NCI-H2029 (cell line): ENCODE measurements at places on chromosomes 5 and 9.

GRCh38 chr5:160280384-160281095 lies 31.8 kb downstream of the CCNJL start:
- no peak for DNase-seq

DNA sequence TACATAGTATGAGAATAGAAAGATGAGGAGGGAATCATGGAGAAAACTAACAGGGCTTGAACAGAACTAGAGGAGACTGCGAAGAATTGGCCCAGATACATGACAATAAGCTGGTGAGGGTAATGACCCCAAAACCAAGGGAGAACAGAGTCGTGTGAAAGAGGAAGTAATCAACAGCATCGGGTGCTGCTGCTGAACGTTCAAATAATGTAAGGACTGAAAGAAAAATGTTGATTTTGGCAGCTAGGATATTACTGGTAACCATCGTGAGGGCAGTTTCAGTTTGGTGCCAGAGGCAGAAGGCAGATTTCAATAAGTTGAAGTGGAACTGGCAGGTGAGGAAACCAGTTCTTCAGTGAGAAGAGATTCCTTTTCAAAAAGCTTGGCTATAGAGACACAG lies 66.8 kb upstream of the SMC2 start:
- peak; percentile 84 for DNase-seq

DNA sequence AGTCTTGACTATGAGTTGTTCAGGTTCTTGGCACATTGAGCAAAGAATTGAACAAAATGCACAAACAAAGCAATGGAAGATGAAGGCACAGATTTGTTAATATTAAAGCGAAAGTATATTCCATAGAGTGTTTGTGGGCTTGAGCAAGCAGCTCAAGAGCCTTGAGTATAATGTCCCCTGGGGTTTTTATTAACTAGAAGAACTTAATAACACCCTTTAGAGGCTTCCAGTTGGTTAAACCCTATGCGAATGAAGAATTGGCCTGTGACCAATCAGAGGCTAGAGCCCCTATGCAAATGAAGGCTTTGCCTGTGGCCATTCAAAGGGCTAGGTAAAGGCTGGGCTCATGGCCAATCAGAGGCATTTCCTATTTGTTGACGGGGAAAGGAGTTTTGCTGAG lies 135.3 kb upstream of the IL12B start:
- no peak for DNase-seq

- no peak for DNase-seq
These were observed 23.4 kb downstream of the CORO2A start for GRCh38 chr9:98168941-98169488.

GRCh38 chr5:124612023-124612422 lies 134.4 kb downstream of the ZNF608 start:
- no peak for DNase-seq

DNA sequence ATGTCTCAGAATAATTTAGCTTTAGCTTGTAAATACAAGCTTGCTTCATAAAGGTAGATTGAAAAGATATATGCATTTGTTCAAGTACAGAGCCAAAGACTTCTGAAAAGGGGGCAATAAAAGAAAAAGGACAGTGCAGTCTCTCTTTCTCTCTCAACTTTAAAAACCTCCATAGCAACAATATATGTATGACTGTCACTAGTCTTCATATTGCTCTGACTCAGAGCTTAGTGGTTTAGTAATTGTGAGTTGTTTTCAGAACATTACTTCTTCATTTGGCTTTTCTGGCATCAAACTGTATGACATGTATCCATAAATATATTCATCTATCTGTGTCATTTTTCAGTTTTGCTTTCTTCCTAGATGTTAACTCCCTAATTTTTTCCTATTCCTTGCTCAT lies 194.6 kb upstream of the KIF2A start:
- DNase-seq, result no peak

DNA sequence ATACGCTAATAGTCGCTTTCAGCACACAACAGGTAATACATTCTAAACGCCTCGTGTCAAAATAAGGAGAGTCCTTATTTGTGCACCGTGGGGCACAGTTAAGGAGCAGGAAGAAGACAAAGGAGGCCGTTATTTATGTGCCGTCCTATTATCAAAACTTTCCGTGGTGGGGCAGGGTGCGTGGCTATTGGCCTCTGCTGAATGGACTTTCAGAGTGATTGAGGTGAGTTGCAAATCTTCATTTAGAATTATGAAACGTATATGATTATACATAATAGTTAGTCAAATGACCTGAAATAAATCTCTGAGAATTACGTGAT lies 833 bp downstream of the C5orf24 start:
- peak; percentile 23 for DNase-seq

DNA sequence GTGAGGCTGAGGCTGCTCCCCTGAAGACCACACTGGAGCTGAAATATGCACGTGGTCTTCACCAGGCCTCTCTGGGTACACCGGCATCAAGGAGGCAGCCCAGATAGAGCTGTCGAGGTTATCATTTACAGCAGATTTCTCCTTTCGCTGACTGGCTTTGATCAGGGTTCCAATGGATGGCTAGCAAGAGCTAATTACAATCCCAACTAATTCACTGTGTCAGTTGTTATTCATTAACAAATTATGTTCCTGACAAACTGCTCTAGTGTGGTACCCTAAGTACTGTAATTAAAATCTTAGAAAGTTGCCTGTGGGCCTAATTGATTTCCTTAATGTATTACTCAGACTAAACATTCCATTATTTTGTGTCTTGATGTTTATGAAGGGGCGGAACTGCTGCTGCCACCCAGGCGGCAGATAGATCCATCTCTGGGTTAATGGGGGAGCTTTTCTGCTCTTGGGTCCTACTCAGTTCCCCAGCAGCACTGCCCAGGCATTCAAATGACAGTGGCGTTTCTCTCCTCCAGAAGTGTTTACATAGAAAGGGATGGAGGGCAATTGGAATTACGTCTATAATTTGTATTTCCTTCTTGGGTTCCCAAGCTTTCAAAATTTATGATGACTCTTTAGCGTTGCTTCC lies 71.7 kb upstream of the RAD23B start:
- DNase-seq, result no peak

- no peak for DNase-seq
These were observed 37.8 kb upstream of the SPDL1 start for GRCh38 chr5:169545762-169546161.

DNA sequence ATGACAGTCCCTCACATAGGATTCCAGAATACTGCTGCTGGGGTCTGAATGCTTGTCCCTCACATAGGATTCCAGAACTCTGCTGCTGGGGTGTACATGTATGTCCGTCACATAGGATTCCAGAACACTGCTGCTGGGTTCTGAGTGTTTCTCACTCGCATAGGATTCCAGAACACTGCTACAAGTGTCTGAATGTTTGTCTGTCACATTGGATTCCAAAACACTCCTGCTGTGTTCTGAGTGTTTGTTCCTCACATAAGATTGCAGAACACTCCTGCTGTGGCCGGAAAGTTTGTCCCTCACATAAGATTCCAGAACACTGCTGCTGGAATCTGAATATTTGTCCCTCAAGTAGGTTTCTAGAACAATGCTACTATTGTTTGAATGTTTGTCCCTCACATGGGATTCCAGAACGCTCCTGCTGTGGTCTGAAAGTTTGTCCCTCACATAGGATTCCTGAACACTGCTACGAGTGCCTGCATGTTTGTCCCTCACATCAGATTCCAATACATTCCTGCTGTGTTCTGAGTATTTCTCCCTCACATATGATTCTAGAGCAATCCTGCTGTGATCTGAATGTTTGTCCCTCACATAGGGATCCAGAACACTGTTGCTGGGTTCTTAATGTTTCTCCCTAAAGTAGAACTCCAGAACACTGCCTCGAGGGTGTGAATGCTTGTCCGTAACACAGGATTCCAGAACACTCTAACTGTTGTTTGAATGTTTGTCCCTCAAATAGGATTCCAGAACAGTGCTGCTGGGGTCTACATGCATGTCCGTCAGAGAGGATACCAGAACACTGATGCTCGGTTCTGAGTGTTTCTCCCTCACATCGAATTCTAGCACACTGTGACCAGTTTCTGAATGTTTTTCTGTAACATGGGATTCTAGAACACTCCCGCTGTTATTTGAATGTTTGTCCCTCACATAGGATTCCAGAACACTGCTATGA lies 200.4 kb downstream of the FOXD4L6 start:
- DNase-seq, result no peak

- DNase-seq, result no peak
These were observed 4.7 kb upstream of the PTGR1 start for GRCh38 chr9:111604054-111604615.

GRCh38 chr5:123881759-123882244 lies 369.8 kb downstream of the CSNK1G3 start:
- no peak for DNase-seq

- DNase-seq, result no peak
These were observed 12.2 kb upstream of the RNU6ATAC start for GRCh38 chr9:134176599-134176968.

DNA sequence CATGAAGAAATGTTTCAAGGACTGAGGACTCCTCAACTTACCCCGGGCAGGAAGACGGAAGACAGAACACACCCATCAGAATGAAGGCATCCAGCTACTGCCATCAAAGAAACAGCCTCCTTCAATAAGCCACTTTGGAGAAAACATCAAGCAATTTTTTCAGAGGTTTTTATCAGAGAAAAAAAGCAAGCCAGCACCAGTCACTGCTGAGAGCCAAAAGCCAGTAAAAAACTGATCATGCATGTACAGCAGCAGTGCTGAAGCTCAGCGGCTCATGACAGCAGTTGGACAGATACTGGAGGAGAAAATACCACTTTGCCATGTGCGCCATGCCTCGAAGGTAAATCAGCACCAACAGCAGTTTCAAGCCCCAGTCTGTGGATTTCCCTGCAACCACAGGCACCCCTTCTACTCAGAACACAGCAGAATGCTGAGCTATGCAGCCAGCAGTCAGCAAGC lies 10.1 kb upstream of the ZNF484 start:
- DNase-seq, result no peak

DNA sequence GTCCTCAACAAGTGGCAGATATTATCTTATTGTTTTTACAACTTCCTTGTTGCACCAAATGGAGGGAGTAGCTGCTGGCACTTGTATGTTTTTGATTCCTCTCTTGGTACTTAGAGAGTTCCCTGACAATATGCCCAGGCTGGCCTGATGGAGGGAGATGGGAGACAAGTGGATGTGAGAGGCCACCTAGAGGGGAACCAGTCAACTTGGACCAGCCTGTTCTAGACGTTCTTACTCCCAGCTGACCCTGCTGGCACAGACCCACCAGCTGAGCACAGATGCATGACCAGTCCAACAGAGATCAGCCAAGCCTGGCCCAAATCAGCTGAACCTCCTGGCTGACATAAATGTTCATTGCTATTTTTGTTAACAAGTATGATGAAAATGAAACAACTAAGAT lies 60.9 kb upstream of the GDNF start:
- no peak for DNase-seq

- DNase-seq, result no peak
These were observed 12.7 kb downstream of the GLIPR2 start for GRCh38 chr9:36149197-36149596.

DNA sequence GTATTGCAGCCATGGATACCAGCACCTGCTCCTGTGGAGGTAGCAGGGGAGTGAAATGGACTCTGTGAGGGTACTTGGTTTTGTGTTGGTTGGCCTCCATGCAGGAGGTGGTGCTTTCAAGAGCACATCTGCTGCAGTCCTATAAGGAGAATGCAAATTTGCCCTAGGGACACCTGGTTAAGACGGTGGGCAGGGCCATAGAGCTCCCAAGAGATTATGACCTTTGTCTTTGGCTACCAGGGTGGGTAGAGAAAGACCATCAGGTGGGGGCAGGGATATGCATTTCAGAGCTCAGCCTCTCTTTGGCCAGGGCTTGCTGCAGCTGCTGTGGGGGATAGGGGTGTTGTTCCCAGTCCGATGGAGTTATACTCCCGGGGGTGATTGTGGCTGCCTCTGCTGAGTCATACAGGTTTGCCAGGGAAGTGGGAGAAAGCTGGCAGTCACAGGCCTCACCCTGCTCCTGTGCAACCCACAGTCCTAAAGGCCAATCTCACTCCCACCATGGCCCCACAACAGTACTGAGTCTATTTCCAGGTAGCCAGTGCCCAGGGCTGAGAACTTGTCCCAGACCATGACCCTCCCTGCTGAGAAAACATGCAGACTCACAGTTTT lies 14.0 kb upstream of the PDLIM4 start:
- DNase-seq, result no peak

- DNase-seq, result no peak
These were observed 32.0 kb downstream of the RGS3 start for GRCh38 chr9:113495526-113495925.

GRCh38 chr5:16889972-16890519 lies 46.0 kb downstream of the MYO10 start:
- DNase-seq, result no peak

- no peak for DNase-seq
These were observed 654.3 kb downstream of the ANXA1 start for GRCh38 chr9:73805853-73806458.

DNA sequence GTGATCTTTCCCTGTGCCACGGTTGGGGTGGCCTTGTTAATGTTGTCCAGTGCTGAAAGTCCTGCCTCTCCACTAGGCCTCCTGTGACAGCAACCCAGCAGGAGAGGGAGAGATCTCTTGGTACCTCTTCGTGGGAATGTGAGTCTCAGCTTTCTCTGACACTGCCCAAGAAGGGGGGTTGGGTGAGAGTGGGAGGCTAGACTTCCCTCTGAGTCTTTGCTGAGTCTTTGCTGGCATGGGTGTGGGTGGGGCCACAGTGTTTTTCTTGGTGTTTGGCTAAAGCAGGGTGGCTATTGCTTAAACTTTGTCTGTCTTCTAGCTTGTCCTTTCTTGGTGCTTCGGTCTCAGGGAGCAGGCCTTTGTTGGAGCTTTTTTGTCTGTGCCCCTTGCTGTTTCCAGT lies 145.6 kb downstream of the GNA14 start:
- DNase-seq, result no peak

DNA sequence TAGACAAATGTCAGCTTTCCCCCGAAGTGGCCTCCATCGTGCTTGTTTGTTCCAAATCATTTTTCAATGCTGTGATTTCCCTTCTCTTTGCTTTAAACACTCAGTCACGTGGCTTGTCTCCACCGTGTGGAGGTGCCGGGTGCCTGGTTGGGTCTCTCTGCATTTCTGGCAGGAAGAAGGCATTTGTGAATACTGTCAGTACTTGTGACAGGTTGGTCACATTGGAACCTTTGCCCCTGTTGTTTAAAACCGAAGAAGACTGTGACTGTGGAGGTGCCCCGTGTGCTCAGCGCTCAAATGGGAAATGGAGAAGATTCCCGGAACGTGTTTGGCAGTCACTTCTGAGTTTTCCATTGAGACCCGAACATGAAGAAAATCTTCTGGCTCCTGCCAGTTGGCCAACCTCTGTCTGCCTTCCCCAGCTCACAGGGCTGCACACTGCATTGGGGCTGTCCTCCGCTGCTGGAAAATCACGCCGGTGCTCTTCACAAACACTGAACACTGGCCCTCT lies 74.6 kb downstream of the LMNB1 start:
- DNase-seq, result no peak

- no peak for DNase-seq
These were observed 19.8 kb upstream of the NTNG2 start for GRCh38 chr9:132141948-132142594.
